ENCODE measurements at places on chromosomes 7 and 10. TPM values are rescaled to one million over a fixed set of nuclear protein-coding genes. Genes with fewer than 3 reads are reported as not detected.

DNA sequence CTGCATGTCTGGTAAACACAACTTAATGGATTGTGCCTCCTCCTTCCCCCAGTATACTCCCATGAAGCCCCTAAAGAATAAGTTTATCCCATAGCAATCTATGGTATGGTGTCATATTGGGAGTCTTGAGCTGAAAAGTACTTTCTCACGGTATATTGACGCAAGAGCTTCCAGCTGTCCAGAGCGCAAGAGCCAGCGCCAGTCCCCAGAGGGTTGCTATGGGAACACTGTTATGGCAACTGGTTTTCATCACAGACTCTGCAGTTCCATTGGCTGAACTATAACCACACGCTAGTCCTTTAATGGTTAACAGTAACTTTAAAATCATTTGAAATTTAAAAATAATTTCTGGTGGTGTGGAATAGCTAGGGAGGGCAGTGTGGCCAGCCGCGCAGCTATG is 46.9 kb downstream of the PRPF18 start:
- peak; percentile 72 for DNase-seq

DNA sequence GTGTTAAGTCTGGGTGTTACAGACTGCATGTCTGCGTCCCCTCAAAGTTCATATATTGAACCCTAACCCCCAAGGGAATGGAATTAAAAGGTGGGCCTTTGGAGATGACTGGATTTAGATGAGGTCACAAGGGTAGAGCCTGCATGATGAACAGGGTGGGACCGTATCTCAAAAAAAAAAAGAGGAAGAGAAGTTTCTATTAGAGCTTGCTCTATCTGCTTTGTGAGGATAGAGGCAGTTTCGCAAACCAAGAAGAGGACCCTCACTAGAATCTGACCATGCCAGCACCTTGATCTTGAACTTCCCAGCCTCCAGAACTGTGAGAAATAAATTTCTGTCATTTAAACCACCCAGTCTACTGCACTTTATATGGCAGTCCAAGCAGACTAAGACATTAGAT is 1.4 kb downstream of the KIN start:
- no peak for DNase-seq

DNA sequence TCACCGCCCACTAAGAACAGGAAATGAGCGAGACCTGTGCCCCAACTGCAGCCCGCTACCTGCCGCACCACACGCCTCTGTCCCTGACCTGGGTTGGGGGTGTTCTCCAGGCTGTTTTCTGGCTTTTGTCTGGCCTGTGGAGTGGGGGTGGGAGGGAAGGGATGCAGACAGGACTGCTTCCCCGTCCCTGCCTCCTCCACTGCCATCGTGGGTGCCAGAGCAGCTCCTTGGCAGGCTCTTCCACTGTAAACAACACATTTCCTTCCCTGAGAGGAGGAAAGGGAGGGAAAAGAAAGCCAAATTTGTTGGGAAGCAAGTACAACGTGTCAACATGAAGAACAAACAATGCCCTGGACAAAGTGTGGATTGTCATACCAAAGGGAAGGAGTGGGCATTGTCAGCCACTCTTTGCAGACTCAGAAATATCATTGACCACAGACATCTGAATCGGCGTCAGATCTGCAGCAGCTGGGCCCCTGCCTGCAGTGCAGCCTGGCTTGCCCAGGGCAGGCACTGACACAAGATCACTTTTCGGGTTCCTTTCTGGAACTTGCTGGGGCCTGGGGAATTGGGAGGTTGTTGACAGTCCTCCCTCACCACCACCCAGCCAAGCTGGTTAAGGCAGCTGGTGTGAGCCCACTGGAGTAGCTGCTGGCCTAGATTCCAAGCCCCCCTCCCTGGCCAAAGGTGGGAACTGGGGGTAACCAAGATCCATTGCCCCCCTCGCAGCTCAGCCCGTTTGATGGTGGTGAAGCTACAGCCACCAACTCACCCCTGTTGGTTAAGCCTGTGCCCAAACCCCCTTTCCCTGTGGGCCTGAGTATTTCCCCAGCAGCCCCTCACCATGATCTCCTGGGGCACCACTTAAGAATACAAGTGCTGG is 22.6 kb upstream of the TRIM8 start:
- no peak for DNase-seq

- DNase-seq: no peak
These were observed 106.3 kb downstream of the GRK5 start for GRCh38 chr10:119313644-119314043.

GRCh38 chr10:17742918-17743317 is 9.1 kb upstream of the TMEM236 start:
- DNase-seq: no peak

GRCh38 chr7:92567460-92567859 is 22.7 kb downstream of the FAM133B start:
- DNase-seq: no peak

DNA sequence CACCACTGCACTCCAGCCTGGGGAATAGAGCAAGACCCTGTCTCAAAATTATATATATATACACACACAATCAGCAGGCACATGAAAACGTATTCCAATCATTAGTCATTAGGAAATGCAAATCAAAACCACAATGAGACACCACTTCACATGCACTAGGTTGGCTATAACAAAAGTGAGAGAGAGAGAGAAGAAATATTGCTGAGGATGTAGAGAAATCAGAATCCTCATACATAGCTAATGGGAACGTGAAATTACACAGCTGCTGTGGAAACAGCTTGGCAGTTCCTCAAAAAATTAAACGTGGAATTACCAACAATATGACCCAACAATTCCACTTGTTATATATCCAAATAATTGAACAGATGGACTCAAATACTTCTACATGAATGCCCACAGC is 43.3 kb upstream of the CNNM1 start:
- no peak for DNase-seq

DNA sequence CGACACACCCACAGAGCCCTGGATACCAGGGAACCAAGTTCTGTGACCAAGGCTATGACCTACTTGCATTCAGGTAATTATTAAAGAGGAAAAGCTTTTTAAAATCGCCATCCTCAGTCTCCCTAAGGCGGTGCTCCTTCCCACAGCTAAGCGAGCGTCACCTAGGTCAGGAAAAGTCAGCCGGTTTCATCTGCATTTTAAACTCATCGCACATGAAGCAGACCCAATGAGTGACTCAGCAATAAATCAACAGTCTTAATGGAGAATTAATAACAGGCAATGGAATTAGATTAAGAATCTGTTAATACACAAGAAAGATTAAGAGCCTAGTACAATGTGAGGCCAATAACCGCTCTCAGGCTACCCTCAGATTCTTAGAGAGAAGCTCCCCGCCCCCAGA is 59.2 kb downstream of the HSPA12A start:
- no peak for DNase-seq

The SNCG gene
- total RNA-seq: 3.5 TPM

The WASL gene
- 36.7 TPM for total RNA-seq

The ERVW-1 gene
- not detected for total RNA-seq

The GLI3 gene
- 0.91 TPM for total RNA-seq

The INHBA gene
- total RNA-seq: 0.62 TPM

All from gastrocnemius medialis (tissue), 4 donors.